ENCODE measurements at places on chromosomes 1 and 21. TPM values are rescaled to one million over a fixed set of nuclear protein-coding genes. Genes with fewer than 3 reads are reported as not detected.

GRCh38 chr1:35201631-35202030, 8.7 kb upstream of the SFPQ start:
- no peak for DNase-seq

S100A3 gene
- 4.2 TPM for total RNA-seq

CREB3L4 gene
- total RNA-seq = 2.9 TPM

ESPN gene
- total RNA-seq = not detected

LENEP gene
- total RNA-seq = not detected

Measured in esophagus muscularis mucosa (tissue), 4 donors.